ENCODE measurements at places on chromosomes 2 and 18.

DNA sequence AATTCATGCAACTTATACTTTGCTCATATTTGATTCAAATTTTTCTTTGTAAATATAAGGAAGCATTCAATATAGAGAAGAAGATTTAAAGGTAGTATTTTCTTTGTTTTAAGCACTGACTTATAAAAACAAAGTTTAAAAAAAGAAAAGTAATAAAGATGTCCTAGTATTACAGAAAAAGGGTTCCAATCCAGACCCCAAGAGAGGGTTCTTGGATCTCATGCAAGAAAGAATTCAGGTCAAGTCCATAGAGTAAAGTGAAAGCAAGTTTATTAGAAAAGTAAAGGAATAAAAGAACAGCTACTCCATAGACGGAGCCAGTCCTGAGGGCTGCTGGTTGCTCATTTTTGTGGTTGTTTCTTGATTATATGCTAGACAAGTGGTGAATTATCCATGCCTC lies 267.9 kb downstream of the CTNNA2 start:
- DNase-seq, result no peak

DNA sequence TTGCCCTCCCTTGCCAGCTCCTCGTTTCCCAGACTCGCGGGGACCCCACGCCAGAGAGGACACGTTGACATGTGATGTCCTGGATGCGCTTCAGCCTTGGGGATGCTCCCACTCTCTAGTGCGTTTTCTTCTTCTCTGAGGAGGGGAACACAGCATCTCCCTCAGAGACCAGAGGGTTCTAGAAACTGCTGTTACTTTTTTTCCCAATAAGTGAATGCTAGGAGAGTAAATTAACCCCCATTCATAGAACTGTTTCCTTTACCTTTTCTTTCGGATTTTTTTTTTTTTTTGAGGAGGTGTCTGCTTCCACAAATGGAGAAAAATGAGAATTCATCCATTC lies 370 bp upstream of the EFEMP1 start:
- no peak for DNase-seq

DNA sequence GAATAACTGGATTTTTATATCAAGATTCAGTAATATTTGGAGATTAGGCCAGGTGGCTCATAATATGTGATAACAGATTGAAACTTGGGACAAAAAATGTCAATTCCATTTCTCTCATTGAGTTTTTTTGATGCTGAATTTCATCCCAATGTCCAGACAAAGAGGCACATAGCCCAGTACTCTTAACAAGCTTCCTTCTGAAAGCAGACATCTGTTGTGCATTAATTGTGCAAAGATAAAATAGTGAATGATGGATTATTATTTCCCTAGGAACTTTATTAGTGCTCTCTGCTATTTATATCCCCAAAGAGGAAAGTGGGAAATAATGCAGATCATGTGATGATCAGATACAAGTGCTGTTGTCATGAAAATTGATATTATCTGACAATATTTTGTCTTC lies 234.1 kb downstream of the CCDC102B start:
- no peak for DNase-seq

DNA sequence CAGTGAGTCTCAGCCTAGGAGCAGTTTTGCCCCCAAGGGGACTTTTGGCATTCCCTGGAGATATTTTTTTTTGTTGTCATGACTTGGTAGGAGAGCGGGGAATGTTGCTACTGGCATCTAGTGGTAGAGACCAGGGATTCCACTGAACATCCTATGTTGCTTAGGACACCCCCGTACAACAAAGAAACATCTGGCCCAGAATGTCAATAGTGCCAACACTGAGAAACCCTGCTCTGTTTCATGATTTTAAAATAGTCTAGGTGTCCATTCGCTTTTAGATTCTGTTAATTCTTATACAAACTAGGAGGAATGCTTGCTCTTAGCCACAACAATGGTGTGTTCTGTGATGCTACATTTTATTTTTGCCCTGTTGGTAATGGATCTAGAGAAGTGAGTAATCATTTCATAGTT lies 225.8 kb upstream of the SIX3 start:
- no peak for DNase-seq

DNA sequence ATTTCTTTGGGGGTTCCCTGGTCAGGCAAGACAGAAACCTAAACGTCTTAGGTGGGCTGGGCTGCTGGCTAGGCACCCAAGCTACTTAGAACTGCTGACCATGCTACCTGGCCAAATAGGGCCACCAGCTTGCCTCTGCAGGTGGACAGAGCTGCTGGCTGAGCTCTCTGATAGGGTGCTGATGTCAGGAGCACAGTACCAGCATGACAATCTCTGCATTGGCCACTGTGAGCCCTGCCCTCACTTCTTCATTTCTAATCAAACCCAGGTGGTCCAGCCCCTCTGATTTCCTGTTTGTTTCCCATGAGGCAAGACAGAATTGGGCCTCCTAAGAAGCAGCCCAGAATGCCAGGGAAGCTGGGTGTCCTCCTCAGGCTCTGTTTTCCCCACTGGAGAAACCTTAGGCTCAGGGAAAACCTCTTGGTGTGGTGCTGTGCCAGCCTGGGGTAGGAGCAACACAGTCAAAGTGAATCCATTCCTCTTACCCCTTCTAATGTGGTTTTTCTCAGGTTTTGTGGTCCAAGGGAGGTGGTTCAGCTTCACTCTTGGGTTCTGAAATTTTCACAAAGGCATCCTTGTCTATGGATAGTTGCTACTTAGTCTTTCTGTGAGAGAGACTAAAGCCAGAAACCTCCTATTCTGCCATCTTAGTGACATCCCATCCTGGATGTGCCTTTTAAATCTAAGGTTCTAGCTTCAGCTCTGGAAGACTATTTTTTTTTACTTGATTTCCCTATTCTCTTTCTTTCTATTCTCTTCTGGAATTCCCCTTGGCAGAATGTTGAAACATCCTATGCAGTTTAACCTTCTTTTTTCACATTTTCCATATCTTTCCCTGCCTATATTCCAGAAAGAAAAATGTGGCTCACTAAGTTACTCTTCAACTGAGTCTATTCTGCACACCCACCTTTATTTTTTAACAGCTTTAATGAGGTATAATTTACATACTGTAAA lies 15.2 kb downstream of the SP100 start:
- DNase-seq, result no peak

- DNase-seq, result no peak
These were observed 2.9 kb upstream of the SFXN5 start for GRCh38 chr2:73074110-73075069.

DNA sequence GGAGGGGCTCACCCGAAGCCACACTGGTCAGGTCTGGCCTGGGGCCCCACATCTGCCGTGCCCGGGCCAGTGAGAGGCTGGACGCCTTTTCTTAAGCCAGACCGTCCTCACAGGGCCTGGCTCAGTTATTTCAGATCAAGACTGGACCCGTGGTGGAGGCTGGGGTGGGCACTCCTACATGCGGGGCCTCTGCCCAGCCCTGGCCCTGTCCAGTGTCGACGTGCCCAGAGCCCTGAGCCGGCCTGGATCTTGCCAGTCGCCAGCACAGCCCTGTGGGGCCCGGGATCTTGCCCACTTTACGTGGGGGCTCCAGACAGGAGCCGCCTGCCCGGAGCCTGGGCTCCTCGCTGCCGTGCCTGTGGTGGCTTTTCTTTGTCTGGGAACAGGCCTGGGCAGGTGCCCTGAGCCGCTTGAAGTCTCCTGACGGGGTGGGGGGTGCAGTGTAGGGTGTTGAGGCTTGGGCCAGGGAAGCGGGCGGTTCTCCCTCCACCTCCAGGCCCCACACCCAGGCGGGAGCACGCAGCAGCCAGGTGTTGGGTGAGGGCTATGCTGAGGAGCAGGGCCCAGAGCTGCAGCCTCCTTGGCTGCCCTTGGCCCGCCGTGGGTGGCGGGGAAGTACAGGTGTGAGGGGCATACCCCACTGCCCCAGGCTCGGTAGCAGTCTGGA lies 6.0 kb downstream of the GPC1 start:
- DNase-seq, result no peak

Measured in brain pericyte (primary cell).